Type B pancreatic cell (in vitro differentiated cells): ENCODE measurements at places on chromosomes 2 and 18.

DNA sequence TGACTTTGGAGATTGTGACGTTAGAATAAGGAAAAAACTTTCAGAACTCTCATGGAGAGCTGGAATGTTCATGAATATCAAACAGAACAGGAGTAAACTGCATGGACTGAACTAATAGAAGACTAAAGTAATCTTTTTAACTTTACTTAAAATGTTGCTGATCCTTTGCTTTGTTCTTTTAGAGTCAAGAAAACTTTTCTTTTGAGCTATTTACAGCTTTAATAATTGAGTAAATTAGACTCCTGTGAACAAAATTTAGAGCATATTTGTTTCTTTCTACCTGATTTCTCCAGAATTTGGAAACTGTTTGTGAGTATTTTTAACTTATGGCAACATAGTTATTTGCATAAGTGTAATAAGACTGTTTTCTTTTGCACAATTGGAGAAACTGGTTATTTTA is 146.3 kb downstream of the CDCA7 start:
- DNase-seq: no peak

DNA sequence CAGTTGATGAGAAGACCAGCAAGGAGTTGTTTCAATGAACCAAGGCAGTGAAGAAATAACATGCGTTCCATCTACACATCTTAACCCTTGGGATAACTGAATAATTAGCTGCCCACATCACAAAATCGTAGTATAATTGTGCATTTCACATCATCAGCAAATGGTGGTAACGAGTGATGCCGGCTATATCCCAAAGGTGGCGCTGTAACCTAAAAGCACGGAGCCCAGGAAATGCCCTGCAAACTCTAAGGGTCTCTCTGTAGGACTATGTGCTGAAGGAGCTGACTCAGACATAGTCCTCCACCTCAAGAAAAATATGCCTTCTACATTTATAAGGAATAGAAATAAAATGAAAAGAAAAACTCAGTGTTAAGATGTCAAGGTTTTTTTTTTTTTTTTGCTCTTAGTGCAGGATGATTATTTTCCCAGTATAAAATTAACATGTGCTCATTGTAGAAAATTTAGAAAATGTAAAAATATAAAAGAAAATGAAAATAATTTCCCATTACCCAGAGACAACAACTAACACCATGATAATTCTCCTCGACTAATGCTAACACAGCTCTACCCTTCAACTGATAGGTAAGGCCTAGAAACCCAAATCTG is 23.1 kb upstream of the DSG3 start:
- DNase-seq: no peak

DNA sequence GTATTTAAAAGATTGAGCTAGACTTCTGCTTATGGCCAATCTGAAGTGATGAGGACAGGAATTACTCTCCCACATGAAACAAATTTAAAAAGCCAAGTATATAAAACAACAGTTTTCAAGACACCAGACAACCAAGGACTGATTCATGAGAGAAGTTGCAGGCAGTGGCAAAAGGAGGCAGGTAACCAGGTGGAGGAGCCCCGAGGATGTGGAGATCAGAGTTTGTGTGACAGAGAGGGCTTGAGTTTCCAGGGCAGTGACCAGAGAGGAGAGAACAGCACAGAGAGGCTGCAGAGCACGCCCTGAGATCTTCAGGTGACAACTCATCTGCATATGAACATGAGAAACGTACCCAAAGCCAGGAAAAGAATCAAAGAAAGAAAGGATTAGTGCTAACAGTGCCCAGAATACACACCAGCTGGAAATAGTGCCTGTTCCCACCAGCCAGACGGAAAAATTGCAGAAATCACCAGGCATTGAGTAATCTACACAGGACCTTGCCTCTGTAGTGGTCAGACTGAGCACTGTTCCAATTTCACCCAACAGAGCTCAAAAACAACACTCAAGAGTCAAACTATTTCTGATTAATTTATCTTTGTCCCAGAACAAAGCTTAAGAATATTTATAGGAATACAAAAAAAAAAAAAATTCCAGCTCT is 173.1 kb downstream of the SEPTIN10 start:
- DNase-seq: no peak

DNA sequence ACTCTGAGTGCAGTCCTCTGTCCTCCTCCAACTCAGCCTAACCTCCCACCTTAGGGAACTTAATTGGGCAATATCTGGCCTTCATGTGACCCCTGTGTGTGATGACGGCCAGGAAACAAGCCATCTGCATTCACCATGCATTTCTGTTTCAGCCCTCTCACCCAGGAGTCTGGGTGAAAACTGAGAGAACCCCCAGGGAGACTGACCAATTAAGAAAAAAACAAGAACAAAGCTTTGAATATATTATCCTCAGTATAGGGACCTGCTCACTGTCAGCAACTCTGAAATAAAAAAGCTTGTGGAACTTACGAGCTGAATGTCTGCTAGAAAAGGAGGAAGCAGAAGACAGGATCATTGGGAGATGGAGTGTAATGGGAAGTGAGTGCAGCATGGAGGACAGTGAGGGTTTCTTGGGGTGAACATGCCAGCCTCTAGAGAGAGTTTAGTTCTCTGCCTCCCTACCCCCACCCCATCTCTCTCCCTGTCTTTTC is 9.5 kb downstream of the MAPRE2 start:
- DNase-seq: no peak

GRCh38 chr2:80858965-80859364 is 554.4 kb upstream of the LRRTM1 start:
- no peak for DNase-seq

- DNase-seq: no peak
These were observed 59.5 kb downstream of the RABL2A start for GRCh38 chr2:113686537-113686936.

- no peak for DNase-seq
These were observed 20.5 kb downstream of the CFAP65 start for GRCh38 chr2:219020604-219021365.

GRCh38 chr18:43847164-43848091 is 570.1 kb upstream of the SYT4 start:
- no peak for DNase-seq

DNA sequence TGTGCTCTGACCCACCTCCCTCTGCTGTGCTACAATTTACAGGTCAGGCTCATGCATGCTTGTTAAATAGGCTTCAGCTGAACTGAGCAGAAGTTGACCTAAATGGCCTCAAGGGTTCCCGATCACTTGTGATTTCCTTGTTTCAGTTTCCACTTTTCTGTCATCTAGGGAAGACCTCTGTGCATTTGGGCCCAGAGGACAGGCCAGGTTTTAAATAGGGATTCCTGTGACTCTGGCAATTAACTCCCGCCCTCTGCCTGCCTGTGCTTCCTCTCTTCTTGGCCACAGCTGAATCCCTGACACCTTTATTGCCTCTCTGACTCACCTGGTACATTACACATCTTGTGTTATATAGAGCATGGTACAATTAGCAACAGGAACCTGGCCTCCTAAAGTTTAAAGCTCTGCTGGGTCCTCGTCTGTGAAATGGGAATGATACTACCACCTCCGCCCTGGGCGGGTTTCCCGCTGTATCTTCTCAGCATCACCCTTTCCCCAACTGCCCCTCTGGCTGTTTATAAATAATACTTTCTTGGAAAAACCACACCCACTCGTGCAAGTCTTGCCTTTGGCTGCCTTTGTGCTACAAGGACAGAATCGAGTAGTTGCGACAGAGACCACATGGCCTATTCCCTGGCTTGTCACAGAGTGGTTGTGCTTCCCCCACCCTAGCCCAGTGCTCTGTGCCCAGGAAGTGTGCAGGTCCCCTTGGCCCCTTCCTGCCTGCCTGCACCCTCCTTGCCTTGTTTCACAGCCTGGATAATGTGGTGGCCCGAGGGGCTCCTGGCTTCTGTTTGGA is 7.9 kb downstream of the CABLES1 start:
- DNase-seq: no peak

- DNase-seq: no peak
These were observed 425.8 kb upstream of the KCNH7 start for GRCh38 chr2:163264341-163264740.

DNA sequence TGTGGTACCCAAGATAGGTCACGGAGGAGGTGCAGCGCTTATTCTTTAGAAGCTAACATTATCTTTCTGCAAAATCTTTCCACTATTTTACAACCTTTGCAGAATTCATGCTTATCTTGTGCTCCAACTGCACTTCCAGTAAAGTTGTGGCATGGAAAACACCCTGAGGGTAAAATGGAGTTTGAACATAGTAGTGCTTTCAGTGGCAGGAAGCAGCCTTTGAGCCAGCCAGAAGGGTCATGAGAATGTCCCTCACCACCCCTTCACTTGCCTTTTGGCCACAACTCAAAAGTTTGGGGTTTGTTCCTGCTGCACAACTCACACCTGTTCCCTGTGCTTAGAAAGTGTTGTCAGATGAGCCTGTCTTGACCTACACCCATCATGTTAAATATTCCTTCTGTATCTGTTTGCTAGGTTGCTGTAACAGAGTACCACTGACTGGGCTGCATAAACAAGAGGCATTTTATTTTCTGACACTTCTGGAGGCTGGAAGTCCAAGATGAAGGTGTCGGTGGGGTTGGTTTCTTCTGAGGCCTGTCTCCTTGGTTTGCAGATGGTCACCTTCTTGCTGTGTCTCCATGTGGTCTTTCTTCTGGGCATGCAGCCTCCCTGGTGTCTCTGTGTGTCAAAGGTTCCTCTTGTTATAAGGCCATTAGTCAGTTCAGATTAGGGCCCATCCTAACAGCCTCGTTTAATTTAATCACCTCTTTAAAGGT is 194.1 kb downstream of the SMAD7 start:
- no peak for DNase-seq

- no peak for DNase-seq
These were observed 74.6 kb downstream of the CPS1 start for GRCh38 chr2:210630873-210631560.

GRCh38 chr2:98935111-98935770 is 784 bp downstream of the CRACDL start:
- no peak for DNase-seq

GRCh38 chr2:207950063-207950760 is 75.1 kb downstream of the PLEKHM3 start:
- no peak for DNase-seq

- DNase-seq: no peak
These were observed 457.9 kb downstream of the PIK3C3 start for GRCh38 chr18:42412896-42413295.

GRCh38 chr18:12011957-12012549 is 30.7 kb downstream of the IMPA2 start:
- DNase-seq: no peak

GRCh38 chr18:62209046-62209445 is 22.0 kb downstream of the RELCH start:
- no peak for DNase-seq

DNA sequence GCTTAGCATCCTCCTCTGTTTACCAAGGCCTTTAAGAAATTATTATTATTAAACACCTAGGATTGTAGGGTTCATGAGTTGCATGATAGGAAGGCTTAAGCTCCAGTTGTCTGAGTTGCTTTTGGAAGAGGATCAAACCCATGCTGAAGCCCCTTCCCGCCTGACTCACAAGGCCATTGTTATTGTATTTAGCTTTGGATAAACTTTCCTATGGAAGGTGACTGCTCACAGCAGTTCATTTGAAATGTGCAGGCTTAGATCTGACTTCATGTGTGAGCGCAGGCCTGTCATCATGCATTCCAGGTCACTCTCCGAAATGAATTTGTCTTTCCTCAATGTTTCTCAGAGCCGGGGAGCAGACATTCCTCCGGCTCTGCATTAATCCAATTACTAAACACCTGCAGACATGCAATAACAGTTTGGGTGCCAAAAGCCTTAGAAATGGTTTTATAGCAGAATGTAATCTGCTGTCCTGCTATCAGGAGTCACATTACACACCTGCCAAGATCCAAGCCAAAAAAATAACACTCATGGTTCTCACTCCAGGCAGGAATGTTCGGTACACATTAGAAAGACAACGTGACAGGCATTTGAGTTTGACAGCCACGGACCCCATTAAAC is 119.9 kb downstream of the OSR1 start:
- no peak for DNase-seq

- peak; percentile 45 for DNase-seq
These were observed 228.8 kb upstream of the COPS8 start for GRCh38 chr2:236856848-236857235.
